ENCODE measurements at places on chromosomes 5 and 9.

GRCh38 chr9:77999231-77999631 is 32.4 kb downstream of the GNAQ start:
- DNase-seq = no peak

- no peak for DNase-seq
These were observed 780.7 kb downstream of the NR2F1-AS1 start for GRCh38 chr5:92800365-92800764.

GRCh38 chr5:172740428-172741205 is 30.4 kb downstream of the DUSP1 start:
- no peak for DNase-seq

GRCh38 chr9:70374962-70375618 is 39.4 kb downstream of the KLF9 start:
- no peak for DNase-seq

DNA sequence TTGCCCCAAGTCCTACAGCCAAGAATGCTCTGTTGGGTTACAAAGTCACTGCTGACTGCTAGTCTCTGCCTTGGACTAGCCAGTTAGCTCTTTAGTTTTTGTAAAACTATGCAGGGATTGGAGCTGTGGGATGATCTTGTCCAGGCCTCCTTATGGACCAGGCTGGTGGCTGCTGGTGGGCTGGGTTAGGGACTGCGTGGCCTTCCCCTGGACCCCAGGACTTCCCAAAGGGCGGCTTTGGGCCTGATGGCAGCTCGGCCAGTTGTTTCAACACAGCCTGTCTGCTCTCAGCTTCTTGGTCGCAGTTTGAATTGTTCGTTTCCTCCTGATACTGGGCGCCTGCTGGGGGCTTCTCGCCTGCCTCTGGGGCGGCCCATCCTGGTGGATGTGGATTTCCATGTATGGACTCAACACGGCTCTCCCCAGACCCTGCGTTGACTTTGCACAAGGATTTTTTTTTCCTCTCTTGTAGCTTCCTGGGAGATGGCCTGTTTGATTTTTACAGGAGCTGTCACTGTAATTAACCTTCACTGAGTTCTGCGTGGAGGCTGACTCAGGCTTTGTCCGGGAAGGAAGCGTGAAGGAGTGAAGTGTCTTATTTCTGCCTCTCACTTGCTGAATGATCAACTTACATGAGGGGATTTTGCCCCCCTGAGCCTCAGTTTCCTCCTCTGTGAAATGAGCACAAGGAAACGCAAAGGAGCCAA is 91.9 kb upstream of the NEURL1B start:
- no peak for DNase-seq

- DNase-seq = no peak
These were observed 355 bp downstream of the TLE4 start for GRCh38 chr9:79572032-79572607.

- no peak for DNase-seq
These were observed 130.3 kb downstream of the ENTREP1 start for GRCh38 chr9:69455311-69455710.

DNA sequence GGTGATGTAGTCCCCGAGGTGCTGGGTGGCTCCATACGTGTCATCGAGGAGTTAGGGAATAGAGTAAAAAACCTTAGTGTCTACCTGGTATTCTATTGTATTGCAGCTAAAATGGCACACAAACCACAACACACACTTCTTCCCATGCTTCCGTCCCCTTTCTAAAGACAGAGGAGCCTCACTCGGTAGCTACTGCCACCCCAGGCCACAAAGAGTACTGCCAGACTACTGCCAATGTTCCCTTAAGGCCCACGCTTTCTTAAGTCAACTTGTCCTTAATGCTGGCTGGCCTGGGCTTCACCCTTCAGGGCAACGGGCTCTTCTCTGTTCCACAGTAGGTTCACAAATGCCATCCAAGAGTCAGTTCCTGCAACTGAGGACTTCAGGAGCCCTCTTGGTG is 673.0 kb downstream of the ELAVL2 start:
- no peak for DNase-seq

- no peak for DNase-seq
These were observed 8.5 kb downstream of the SPINK9 start for GRCh38 chr5:148343603-148344487.

- DNase-seq = no peak
These were observed 16.9 kb downstream of the ADAMTSL1 start for GRCh38 chr9:18490641-18491370.

DNA sequence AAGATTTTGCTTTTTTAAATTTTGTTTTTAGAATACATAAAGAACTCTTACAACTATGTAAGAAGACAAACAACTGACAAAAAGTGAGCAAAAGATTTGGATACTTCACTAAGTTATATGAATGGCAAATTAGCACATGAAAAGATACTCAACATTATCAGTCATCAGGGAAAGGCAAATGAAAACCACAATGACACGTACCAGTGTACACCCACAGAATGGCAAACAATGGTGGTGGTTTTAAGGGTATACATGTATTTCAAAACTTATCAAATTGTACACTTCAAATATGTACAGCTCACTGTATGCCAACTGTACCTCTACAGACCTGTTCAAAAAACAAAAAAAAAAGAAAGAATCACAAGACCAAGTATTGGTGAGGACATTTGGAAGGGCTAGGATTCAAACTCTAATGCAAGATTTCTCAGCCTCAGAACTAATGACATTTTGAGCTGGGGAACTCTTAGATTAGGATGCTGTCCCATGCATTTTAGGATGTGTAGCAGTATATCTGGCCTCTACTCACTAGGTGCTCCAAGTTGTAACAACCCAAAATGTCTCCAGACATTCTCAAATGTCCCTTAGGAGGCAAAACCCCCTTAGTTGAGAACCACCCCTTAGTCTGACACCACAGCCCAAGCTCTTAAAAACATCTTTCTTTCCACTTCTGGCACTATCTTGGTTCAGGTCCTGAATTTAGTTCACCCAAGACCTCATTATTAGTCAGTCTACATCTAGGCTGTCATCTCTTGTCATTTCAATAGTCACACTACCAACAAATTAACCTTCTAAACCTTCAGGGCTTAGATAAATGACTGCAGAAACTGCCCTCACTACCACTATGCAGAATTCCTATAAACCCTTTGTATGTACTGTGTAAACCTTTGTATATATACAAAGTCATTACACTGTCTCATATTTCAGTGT is 9.7 kb downstream of the SCAI start:
- no peak for DNase-seq

DNA sequence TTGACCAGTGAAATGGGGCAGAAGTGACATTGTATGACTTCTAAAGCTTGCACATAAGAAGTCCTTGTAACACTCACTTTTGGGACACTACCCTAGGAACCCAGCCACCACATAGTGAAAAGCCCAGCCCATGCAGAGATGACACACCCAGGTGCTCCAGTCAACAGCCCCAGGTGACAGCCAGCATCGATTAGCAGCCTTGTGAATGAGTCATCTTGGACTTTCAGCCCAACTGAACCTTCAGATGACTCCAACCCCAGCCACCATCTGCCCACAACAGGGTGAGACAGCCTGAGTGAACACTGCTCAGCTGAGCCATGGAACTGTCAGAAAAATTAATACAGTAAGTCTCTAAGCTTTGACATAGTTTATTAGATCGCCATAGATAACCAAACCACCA is 458.6 kb downstream of the ZSWIM6 start:
- DNase-seq = no peak

GRCh38 chr5:34045023-34045422 is 2.0 kb upstream of the C1QTNF3 start:
- DNase-seq = peak; percentile 9

DNA sequence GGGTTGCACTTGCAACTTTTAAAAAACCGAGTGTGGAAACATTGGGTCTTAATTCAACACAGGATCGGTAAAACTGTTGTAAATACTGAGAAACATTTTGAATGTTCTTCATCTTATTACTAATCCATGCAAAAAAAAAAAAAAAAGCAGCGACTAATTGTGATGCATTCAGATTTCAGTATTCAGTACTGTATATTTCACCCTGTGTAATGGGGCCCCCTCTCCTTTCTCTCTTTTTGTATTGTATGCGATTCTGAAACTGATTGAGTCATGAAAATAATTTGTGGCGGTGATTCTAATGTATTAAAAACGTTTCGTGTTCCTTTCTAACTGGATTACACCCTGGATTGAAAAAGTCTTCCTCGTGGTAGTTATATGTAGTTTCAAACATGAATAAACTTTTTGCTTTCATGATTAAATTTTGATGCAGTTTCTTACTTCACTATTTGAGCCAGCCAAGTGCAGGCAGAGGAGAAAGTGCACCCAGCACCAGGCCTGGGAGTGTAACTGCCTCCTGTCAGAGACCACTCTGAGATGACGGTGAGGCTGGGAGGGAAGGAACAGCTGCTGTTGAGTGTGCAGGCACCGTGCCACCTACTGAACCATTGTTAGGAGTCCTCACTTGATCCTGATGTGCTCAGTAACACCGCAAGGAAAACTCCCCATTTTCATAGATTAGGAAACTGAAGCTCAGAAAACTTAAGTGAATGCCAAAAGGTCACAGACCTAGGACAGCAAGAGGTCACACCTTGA is 220.0 kb downstream of the PBX3 start:
- no peak for DNase-seq

DNA sequence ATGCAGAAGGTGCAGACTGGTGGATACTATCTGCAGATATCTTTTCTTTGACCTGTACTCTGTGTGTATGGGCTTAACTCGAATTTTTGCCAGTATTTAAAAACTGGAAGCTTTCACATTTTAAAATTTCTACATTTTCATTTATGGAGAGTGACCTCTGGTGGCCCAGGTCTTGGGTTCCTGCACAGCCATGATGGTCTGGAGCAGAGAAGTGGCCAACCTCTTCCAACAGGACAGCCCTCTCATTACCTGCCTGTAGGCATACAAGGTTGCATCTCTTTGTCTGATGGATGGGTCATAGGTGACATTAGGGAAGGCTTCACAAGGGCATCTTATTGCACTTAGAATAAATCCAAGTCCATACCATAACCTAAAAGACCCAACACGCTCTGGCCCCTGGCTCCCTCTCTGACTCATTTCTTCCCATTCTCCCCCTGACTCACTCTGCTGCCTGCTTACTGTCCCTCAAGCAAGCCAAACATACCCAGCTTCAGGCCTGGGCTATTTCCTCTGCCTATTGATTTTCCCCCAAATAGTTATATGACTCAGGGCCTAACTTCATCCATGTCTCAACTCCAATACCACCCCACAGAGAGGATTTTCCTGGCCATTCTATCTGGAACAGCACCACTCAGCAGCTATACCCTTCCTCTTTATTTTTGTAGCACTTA is 113.3 kb upstream of the SLC1A3 start:
- DNase-seq = no peak

DNA sequence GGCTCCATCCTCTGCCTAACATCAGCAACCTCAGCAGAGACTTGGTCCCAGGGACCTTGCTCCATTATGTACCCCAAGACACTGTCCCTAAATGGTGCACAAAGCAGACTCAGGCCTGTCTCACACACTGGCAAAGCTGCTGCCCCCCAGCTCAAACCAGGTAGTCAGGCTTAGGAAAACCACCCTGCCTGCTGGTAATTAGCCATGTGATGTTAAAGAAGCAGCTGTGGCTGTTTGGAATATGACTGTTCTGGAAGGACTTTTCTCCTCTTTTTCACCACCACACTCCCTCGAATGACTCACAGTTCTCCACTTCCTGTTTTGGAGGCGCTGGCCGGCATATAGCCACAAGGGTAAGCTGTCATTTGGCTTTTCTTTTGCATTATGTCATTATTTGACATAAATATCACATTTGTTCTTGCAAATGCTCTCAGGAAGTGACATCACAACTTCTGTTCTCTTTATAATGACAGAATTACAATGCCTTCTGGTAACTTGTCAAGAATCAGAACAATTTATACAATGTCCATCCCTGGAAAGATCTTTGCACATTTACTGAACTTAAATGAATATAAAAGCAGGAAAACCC is 113.9 kb downstream of the SUSD1 start:
- peak; percentile 46 for DNase-seq

DNA sequence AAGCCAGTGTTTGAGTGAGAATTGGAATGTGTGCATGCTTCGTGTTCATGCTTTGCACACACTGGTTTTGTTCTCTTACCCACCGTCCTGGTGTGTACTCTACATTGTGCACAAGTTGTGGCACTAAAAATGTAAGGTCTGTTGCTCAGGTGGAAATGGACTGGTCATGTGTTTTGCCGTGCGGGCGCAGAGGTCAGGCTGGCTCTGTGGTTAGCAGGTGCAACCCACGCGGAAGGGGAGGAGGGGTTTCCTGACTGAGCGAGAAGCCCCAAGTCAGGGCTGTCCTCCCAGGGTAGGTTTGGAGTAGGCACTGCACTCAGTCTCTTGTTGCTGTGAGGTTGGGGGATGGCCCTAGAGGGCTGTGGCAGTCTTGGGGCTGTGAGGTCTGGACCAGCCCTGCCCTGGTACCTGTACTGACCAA is 86.6 kb downstream of the EHMT1 start:
- peak; percentile 62 for DNase-seq

GRCh38 chr5:76527685-76528161 is 95.5 kb downstream of the F2RL2 start:
- no peak for DNase-seq

GRCh38 chr5:78858364-78858763 is 126.7 kb downstream of the ARSB start:
- no peak for DNase-seq

GRCh38 chr5:133083901-133084300 is 32.1 kb downstream of the HSPA4 start:
- DNase-seq = no peak

DNA sequence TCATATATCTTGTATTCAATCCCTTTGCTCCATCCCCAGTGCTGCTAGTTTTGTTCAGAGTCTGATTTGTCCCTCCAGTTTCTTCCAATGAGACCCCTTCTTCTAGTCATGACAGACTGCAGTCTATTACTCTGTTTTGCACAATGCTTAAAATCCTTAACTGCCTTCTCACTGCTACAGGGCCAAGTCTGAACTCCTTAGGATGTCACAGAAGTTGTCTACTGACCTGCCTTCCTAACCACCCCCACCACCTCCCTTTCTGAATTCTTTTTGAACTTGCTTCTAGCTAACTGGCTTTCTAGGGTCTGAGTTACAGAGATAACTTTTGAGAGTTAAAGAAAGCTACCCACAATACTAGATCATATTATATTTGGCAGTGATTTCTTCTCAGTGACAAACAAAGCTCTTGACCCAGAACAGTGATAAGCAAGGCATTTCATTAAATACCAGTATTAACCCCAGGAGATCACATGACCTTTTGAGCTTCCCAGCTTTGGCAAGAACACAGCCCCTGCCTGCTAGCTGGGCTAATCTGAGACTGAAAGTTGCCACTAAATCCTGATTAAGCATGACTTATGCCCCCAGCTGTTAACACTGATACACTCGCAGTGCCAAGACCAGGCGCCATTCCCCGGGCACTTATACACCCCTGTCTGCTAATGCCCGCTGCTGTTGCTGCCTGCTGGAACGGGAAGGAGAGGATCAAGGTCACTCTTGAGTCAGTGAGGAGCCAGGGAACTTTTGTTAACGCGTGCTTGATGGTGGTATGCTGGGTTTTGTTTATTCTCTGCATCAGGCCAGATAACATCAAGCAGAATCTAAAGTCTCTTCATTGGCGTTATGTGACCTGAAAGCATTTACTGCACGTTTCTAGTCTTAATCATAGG is 36.4 kb upstream of the ADAMTSL1 start:
- DNase-seq = no peak

- no peak for DNase-seq
These were observed 60.1 kb downstream of the GADD45G start for GRCh38 chr9:89664896-89665329.

- no peak for DNase-seq
These were observed 23.6 kb downstream of the SREK1IP1 start for GRCh38 chr5:64744914-64745313.
